ENCODE measurements at places on chromosomes 2 and 18.

- DNase-seq, result no peak
Observed at GRCh38 chr2:114550895-114551793, 108.7 kb downstream of the DPP10 start.

- DNase-seq, result no peak
Observed at GRCh38 chr18:27278131-27278530, 93.0 kb upstream of the CHST9 start.

GRCh38 chr18:28960146-28960545 is 783.2 kb upstream of the CDH2 start:
- DNase-seq, result no peak

GRCh38 chr2:73291461-73292315 is 1.7 kb downstream of the EGR4 start:
- no peak for DNase-seq

DNA sequence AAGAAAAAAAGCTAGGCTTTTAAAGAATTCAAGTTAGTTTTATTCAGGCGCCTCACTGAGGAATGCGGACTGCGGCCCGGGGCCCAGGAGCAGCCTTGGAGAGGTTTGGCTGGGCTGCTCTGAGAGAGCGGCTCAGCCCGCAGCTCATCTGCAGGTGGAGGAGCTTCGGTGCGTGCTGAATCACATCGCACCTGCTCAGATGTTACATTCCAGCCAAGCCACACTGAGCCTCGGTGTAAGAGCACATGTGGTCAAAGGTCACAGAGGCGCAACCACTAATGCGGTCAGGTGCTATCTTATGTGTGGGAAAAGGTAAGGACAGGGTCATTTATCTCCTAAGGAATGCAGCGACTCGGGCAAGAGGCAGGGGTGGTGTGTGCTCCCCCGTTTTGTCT is 17.1 kb upstream of the CNDP1 start:
- DNase-seq, result no peak

GRCh38 chr18:44123743-44124142 is 556.9 kb upstream of the SETBP1 start:
- no peak for DNase-seq

DNA sequence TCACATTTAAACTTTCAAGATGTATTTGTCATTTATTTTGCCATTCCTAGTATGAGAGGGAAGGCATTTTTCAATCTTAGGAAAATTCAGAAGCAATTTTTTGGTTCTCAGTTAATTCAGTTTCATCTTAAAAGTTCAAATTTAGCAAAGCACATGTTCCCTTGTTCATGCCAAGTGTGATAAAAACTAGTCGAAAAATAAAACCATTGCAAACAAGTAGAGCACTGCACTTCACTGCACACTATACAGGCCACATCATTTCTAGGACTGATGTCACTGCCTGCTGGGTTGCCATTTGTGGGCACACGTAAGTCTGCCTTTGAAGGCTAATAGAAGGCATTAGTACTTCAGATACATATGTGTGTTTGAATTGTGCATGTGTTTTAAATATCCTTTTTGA is 14.3 kb downstream of the TBR1 start:
- DNase-seq, result no peak

GRCh38 chr2:17621781-17622180 is 81.3 kb downstream of the VSNL1 start:
- no peak for DNase-seq

- DNase-seq, result no peak
Observed at GRCh38 chr2:27121906-27122305, 1.7 kb upstream of the ABHD1 start.

DNA sequence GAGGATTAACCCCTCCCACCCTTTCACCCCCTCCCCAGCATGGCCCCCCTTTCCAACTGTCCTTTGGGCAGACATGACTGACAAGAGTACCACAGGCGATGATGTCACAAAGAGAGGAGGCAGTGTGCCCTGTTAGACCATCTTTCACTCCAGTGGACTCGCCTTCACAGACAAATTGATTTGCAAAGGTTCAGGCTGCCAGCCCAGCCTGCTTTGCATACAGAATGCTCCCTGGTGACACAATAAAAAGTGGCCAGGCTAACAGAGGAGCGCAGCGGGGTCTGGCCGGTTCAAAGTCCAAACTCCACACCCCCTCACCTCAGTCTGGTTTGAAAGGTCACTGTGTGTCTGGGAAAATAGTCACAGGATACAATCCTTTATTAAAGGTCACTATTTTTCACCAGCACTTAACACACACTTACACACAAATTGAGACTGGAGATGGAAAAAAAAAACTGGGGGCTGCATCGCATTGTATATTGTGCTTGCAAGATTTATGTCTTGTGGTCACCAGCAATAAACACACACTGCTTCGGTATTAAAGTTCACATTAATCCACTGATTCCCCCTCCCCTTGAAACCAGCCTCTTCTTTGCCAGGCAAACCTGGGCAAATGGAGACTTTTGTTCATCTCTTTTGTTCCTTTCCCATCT is 236.9 kb downstream of the BCL11A start:
- DNase-seq, result no peak

DNA sequence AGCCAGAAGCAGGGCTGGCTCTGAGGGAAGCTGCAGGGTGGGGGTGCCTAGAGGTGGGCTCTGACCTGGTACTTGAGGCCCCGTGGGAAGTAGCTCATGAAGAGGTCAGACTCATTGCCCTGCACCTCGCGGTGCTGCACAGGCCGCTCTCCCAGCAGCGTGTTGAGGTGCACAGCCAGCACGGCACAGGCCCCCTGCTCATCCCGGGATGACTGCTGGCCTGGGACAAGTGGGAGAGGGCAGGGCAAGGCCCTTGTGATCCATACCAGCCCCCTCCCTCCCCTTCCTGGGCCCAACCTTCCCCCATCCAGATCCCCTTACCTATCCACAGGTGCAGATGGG is 8.7 kb downstream of the CAPG start:
- DNase-seq, result no peak

- no peak for DNase-seq
Observed at GRCh38 chr18:60406721-60407120, 34.1 kb upstream of the MC4R start.

DNA sequence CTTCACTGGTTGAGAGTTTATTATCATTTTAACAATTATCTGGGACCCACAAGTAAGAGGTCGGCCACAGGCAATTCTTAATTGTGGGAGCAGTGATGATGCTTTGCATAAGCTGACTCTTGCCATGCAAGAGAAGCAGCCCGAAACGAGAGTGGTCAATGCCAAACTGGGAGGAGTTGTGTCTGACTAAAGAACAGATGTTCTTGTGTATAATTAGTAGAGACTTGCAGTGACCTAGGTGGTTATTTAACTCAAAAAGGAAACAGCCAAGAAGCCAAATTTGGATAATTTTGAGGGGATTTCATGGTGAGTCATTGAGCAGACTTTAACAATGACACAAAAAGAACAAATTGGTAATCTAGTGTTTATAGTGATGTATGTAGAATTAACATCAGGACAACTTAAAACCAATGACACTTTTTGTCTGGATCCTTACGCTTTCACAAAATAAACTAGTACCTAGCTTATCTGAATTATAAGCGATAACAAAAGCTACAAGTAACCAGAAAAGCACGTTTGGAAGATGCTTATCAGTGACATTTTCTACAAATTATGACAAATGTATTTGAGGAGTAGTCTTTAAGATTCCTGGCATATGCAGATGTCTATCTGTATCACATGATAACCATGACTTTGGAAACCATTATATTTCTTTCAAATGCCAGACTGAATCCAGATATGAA is 184.7 kb upstream of the DLGAP1 start:
- DNase-seq, result no peak

DNA sequence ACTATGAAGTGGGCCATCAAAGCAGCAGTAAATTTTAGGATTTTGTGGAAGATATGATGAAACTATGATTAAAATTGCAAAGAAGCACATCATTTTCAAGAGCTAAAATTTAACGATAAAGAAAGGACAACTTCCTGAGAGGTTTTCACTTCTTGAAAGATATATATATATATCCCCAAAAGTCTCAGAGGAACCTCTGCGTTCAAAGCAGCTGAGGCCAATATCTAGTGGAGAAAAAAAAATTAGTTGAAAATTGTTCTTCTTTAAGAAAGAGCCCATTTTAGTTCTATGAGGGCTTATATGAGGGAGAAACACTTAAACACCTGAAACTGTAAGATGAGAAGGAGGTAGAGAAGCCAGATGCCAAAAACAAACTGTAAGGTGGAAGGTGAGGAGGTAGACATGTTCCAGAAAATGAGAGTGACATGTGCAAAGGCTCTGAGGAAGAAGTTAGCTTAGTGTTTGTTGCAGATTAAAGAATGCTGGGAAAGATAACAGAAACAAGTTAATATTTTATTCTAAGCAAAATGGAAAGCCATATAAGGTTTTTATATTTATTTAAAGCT is 72.9 kb upstream of the VRK2 start:
- DNase-seq, result no peak

- DNase-seq, result no peak
Observed at GRCh38 chr2:80302314-80303005, 2.1 kb downstream of the LRRTM1 start.

DNA sequence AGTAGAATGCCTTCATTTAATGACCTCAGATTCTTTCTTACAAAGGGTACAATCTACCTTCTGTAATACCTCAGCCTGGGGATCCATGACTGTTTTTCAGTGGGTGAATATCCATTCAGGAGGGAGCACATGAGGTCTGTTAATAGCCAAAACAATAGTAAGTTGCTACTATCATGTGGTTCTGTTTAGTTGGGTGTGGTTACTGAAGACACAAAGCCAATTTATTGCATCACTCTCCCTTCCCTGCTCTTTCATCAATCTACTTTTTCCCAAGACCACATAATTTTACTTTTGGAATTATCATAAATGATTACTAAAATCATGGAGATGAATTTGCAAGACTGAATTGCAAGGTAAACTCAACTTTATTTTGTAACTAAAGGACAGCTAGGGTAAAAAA is 254.2 kb downstream of the GALNT13 start:
- DNase-seq, result no peak

- DNase-seq, result no peak
Observed at GRCh38 chr2:97747716-97748115, 34.3 kb downstream of the ZAP70 start.

DNA sequence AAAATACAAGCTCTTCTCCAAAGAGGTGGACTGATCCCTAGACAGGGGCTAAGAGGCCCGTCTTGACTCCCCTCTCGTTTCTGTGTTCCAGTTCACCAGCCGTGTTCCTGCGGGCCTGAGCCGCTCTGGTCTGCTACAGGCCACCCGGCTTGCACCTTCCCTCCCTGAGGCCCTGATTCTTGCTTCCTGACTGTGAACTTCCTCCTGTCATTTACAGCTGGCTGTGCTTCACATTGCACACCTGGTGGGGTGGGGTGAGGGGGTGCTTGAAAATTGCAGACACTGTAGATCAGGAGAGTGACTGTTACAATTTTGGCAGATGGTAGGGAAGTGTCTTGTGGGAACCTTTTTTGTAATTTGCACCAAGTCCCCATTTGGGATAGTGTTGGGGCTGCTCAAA is 64.4 kb downstream of the TSN start:
- no peak for DNase-seq

- DNase-seq, result no peak
Observed at GRCh38 chr18:49621717-49622351, 60.0 kb downstream of the LIPG start.

- DNase-seq, result peak; percentile 54
Observed at GRCh38 chr18:49849331-49850217, 36.2 kb upstream of the ACAA2 start.

GRCh38 chr18:76505614-76506013 is 10.6 kb upstream of the ZNF516 start:
- no peak for DNase-seq

- DNase-seq, result no peak
Observed at GRCh38 chr2:51071191-51071590, 39.3 kb upstream of the NRXN1 start.

GRCh38 chr2:176683618-176684111 is 414.4 kb downstream of the MTX2 start:
- no peak for DNase-seq

Measured in T1000 (cell line).